ENCODE measurements at places on chromosomes 3 and 15. TPM values are rescaled to one million over a fixed set of nuclear protein-coding genes. Genes with fewer than 3 reads are reported as not detected.

GRCh38 chr3:46930166-46930944 lies 46.2 kb downstream of the CCDC12 start:
- no peak for DNase-seq
- H3K36me3 ChIP-seq: no peaks in the 10 kb centered on the region
- H3K4me3 ChIP-seq: no peak overlapping the region

GRCh38 chr15:42890161-42890913 lies 30.2 kb downstream of the TTBK2 start:
- no peaks in the 10 kb centered on the region for H3K4me1 ChIP-seq
- no peak overlapping the region for H3K4me3 ChIP-seq
- peaks cover 6% of the 10 kb centered on the region for H3K36me3 ChIP-seq
- DNase-seq: no peak

DNA sequence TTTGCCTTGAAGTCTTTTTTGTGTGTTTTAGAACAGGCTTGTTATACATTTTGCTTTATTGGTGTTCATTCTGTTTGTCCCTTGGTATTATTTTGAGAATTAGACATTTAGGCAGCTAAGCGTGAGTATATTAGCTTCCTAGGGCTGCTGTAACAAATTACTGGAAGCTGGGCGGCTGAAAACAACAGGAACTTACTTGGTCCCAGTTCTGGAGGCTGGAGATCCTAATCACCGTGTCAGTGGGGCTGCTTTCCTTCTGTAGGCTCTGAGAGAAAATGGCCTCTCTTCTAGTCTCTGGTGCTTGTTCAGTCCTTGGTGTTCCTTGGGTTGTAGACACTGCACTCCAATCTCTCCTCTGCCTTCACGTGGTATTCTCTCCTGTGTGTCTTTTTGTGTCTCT lies 142.3 kb downstream of the KLHL25 start:
- no peak overlapping the region for H3K27ac ChIP-seq
- no peaks in the 10 kb centered on the region for H3K27me3 ChIP-seq
- H3K36me3 ChIP-seq: peaks cover 8% of the 10 kb centered on the region
- H3K4me3 ChIP-seq: no peak overlapping the region

GRCh38 chr3:11050666-11051323 lies 58.2 kb downstream of the SLC6A1 start:
- DNase-seq: no peak
- no peak overlapping the region for H3K27ac ChIP-seq
- H3K4me3 ChIP-seq: no peak overlapping the region
- no peaks in the 10 kb centered on the region for H3K36me3 ChIP-seq

- no peak overlapping the region for H3K27ac ChIP-seq
- H3K27me3 ChIP-seq: no peaks in the 10 kb centered on the region
- H3K4me3 ChIP-seq: no peak overlapping the region
- H3K4me1 ChIP-seq: no peaks in the 10 kb centered on the region
Observed at GRCh38 chr3:7447197-7447769, 586.4 kb downstream of the GRM7 start.

DNA sequence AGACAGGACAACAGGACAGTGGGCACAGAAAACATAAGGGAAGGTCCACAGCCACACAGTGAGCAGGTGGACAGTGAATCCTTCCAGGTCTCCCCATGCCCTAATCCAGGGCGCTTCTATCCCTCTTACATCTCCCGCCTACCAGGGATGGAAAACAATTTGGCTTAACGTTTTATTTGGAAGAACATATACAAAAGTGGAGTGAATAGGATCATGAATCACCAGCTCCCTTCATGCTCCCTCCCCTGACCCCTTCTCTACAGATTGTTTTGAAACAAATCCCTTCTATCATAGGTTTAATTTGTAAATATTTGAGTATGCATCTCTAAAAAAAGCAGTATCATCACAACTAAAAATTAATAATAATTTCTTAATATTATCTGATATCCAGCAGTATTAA lies 52.5 kb downstream of the CLDN11 start:
- DNase-seq: no peak
- no peak overlapping the region for H3K4me3 ChIP-seq
- H3K27me3 ChIP-seq: no peaks in the 10 kb centered on the region
- peaks cover 30% of the 10 kb centered on the region for H3K4me1 ChIP-seq

GRCh38 chr3:20111836-20112235 lies 71.6 kb downstream of the KAT2B start:
- H3K27me3 ChIP-seq: no peaks in the 10 kb centered on the region
- peak; percentile 2 for DNase-seq
- H3K36me3 ChIP-seq: no peaks in the 10 kb centered on the region
- no peaks in the 10 kb centered on the region for H3K4me1 ChIP-seq
- H3K27ac ChIP-seq: no peak overlapping the region

DNA sequence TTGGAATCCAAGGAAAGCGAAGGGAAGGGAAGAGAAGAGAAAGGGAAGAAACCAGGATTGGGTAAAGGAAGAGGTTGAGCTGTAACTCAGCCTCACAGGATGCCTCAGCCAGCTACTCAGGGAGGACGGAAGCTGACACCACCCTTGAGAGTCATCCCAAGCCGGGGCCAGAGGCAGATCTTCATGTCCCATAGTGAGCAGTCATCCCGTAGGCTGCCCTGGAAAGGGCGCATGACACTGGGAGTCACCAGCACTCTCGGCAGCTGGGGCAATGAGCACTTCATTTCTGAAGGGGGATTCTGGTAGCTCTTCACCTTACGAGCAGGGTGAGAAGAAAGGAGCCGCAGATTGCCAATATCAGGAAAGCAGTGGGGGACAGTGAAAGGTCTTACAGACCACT lies 60.1 kb upstream of the PCSK6 start:
- H3K27ac ChIP-seq: no peak overlapping the region
- H3K4me1 ChIP-seq: peaks cover 7% of the 10 kb centered on the region
- H3K4me3 ChIP-seq: no peak overlapping the region
- DNase-seq: no peak

DNA sequence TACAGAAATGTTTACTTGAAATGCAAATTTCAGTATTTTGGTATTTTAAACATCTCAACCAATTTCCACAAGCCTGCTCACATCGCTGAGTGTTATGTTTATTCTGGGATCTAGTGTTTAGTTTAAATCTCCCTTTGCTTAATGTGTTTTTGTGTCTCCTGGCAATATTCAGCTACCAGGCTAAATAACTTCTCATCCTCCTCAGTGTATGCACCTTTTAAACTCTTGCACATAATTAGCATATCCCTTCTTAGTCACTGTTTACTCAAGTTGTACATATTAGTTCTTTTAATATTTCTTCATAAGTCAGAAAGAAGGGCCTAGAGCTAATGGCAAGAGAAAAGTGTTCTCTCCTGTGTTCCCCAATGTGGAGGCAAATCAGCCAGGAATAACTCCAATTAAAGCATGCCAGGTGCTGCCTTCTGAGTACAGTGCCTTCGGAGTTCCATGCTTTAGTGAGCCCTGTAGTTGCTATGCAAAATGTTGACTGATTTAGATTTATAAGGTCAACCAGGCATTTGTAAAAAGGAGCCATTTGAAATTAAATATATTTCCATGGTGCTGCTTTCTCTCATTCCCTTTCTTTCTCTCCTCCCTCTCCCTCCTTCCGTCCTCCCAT lies 234.3 kb downstream of the GAP43 start:
- no peaks in the 10 kb centered on the region for H3K36me3 ChIP-seq
- no peak for DNase-seq
- H3K27ac ChIP-seq: no peak overlapping the region
- no peak overlapping the region for H3K4me3 ChIP-seq
- H3K27me3 ChIP-seq: no peaks in the 10 kb centered on the region

- DNase-seq: no peak
- no peak overlapping the region for H3K27ac ChIP-seq
- H3K36me3 ChIP-seq: no peaks in the 10 kb centered on the region
- H3K27me3 ChIP-seq: no peaks in the 10 kb centered on the region
- no peaks in the 10 kb centered on the region for H3K4me1 ChIP-seq
- H3K4me3 ChIP-seq: no peak overlapping the region
Observed at GRCh38 chr3:27467545-27467944, 16.6 kb downstream of the SLC4A7 start.

- H3K27ac ChIP-seq: no peak overlapping the region
- H3K36me3 ChIP-seq: no peaks in the 10 kb centered on the region
- peaks cover 5% of the 10 kb centered on the region for H3K4me1 ChIP-seq
Observed at GRCh38 chr3:134066158-134066541, 36.4 kb upstream of the SLCO2A1 start.

CSTA gene
- total RNA-seq: not detected

KBTBD13 gene
- total RNA-seq: not detected

CHRM5 gene
- not detected for total RNA-seq
